Muscle of arm (tissue), 14 donors: ENCODE measurements at places on chromosomes 4 and X.

- no peak for DNase-seq
These were observed 452.3 kb upstream of the GALNT7 start for GRCh38 chr4:172716291-172716690.

- DNase-seq = peak; percentile 88
These were observed at the start of gene TMEM165 for GRCh38 chr4:55395529-55396307. TSS of gene TMEM165 (plus strand) at chr4:55395957. CDS start at chr4:55396190, 233 bp downstream.

GRCh38 chr4:21954916-21955315 lies 6.3 kb upstream of the KCNIP4 start:
- DNase-seq = no peak

- DNase-seq = no peak
These were observed 41.3 kb downstream of the MAGEB17 start for GRCh38 chrX:16208601-16209000.

GRCh38 chr4:40622913-40623312 lies 6.8 kb downstream of the RBM47 start:
- no peak for DNase-seq
